Activated CD4-positive, alpha-beta T cell treated with anti-CD3 and anti-CD28 coated beads, Interleukin-2, amount 10 ng/mL, durations not matched to agents 7 days and 5 days (primary cell): ENCODE measurements at places on chromosomes 12 and 14.

DNA sequence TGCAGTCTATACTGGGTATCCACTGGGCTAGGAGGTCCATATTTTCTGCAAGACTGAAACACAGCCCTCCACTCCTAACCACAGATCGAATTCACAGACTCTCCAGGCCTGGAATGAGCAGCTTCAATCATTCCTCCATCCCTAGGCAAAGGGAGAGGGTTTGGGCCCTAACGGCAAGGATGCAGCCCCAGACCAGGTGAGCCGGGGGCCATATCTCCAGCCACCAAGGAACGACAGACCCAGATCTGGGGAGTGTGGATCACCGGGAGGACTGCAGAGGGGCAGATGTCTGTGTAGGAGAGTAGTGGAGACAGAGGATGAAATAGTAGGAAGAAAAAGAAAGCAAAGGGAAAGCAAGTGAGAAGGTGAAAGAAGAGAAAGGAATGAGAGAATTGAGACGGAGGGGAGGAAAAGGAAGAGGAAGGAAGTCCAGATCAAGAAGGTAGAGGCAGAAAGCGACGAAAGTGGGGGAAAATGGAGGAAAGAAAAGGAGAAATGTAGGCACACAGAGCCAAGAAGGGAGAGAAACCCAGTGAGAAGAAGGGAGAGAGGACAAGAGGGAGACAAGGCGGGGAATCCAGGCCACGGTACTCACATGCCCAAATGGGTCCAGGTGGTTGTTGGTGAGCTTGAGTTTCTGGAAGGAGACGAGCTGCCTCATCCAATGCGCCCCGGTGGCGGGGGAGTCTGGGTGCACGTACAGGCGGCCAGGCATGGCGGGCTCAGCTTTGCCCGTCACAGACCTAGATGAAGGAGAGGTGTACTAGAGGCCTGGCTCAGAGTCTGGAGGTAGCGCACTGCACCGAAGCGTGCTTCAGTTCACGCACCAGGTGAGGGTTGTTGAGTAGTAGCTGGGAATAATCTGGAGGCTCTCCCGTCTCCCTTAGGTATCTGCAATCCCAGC lies 7.7 kb downstream of the TBX5 start:
- no peaks in the 10 kb centered on the region for H3K36me3 ChIP-seq
- DNase-seq: no peak
- H3K27me3 ChIP-seq: peaks cover 93% of the 10 kb centered on the region

DNA sequence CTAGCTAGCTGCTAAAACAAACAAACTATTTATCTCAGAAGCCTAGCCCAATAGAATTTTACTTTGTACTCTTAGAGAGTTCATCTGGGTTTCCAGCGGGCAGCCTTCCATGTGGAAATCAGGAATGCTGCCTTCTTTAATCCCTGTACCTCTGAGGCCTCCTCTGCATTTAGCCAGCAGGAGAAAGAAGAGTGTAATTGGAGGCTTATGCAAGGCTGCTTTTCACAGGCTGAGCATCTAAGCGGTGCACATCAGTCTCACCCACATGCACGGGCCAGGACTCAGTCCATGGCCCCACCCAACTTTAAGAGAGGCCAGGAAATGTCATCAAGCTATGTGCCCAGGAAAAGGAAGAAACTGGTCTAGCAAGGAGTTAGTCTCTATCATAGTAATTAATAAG lies 14.0 kb upstream of the PTGDR start:
- H3K27me3 ChIP-seq: peaks cover 25% of the 10 kb centered on the region
- DNase-seq: no peak
- H3K36me3 ChIP-seq: peaks cover 1% of the 10 kb centered on the region
- no peak overlapping the region for H3K27ac ChIP-seq

GRCh38 chr14:104359301-104359968 lies 220.1 kb upstream of the C14orf180 start:
- H3K36me3 ChIP-seq: no peaks in the 10 kb centered on the region
- H3K27me3 ChIP-seq: no peaks in the 10 kb centered on the region
- no peaks in the 10 kb centered on the region for H3K4me1 ChIP-seq
- DNase-seq: no peak
- no peak overlapping the region for H3K27ac ChIP-seq
- no peak overlapping the region for H3K4me3 ChIP-seq

GRCh38 chr12:76084863-76085519 lies 506 bp upstream of the NAP1L1 start:
- H3K36me3 ChIP-seq: peaks cover 20% of the 10 kb centered on the region
- peak overlapping the region; percentile 100 for H3K27ac ChIP-seq
- peaks cover 48% of the 10 kb centered on the region for H3K4me1 ChIP-seq
- H3K4me3 ChIP-seq: peak overlapping the region; percentile 99
- peak; percentile 60 for DNase-seq

- H3K36me3 ChIP-seq: no peaks in the 10 kb centered on the region
- no peak for DNase-seq
- peaks cover 27% of the 10 kb centered on the region for H3K4me1 ChIP-seq
- peak overlapping the region; percentile 1 for H3K27ac ChIP-seq
- no peaks in the 10 kb centered on the region for H3K27me3 ChIP-seq
Observed at GRCh38 chr12:27178723-27179399, 65.2 kb upstream of the STK38L start.

GRCh38 chr12:7486512-7486911 lies 17.1 kb downstream of the CD163 start:
- no peak for DNase-seq
- H3K4me3 ChIP-seq: no peak overlapping the region
- no peaks in the 10 kb centered on the region for H3K4me1 ChIP-seq
- H3K27ac ChIP-seq: no peak overlapping the region
- H3K27me3 ChIP-seq: peaks cover 9% of the 10 kb centered on the region
- no peaks in the 10 kb centered on the region for H3K36me3 ChIP-seq

- H3K36me3 ChIP-seq: peaks cover 3% of the 10 kb centered on the region
- H3K27me3 ChIP-seq: no peaks in the 10 kb centered on the region
- H3K27ac ChIP-seq: no peak overlapping the region
Observed at GRCh38 chr12:12705838-12706520, 10.0 kb upstream of the GPR19 start.

- DNase-seq: peak; percentile 28
- H3K27me3 ChIP-seq: no peaks in the 10 kb centered on the region
- H3K4me3 ChIP-seq: no peak overlapping the region
- no peaks in the 10 kb centered on the region for H3K36me3 ChIP-seq
- H3K4me1 ChIP-seq: peaks cover 57% of the 10 kb centered on the region
Observed at GRCh38 chr12:116673681-116674111, 64.2 kb downstream of the SPRING1 start.

- no peaks in the 10 kb centered on the region for H3K27me3 ChIP-seq
- H3K4me3 ChIP-seq: no peak overlapping the region
- H3K36me3 ChIP-seq: no peaks in the 10 kb centered on the region
- no peak for DNase-seq
- no peaks in the 10 kb centered on the region for H3K4me1 ChIP-seq
Observed at GRCh38 chr12:33654313-33654712, 214.7 kb upstream of the SYT10 start.

- H3K27ac ChIP-seq: no peak overlapping the region
- H3K27me3 ChIP-seq: peaks cover 54% of the 10 kb centered on the region
- H3K4me1 ChIP-seq: peaks cover 10% of the 10 kb centered on the region
- DNase-seq: no peak
- no peaks in the 10 kb centered on the region for H3K36me3 ChIP-seq
Observed at GRCh38 chr14:81432219-81432661, 32.1 kb upstream of the STON2 start.
